ENCODE measurements at places on chromosomes 2 and 18.

DNA sequence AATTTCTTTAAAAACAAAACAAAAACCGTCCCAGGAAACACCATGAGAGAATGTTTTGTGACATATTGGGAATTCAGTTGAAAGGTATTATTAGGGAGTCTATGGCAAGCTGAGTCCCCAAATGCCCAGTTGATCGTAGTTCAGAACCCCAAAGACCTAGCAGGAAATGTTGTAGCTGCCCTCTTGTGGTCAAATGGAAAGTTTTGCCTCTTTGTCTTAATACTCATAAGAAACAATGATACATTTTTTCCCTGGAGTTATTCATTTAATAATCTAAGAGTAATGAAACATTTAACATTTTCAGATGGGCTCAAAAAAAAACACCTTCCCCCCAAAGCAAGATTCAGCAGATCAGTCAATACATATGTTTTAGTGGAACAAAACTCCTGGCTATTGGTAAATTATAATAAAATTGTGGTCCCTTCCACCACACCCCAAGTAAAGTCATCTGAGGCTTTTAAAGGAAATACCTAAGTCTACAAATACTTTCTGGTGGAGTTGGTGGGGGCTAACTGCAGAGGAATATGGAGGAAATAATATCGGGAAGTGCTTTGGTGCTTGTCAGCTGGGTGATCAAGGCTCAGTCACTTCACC lies 37.8 kb upstream of the EFEMP1 start:
- peak; percentile 30 for DNase-seq

DNA sequence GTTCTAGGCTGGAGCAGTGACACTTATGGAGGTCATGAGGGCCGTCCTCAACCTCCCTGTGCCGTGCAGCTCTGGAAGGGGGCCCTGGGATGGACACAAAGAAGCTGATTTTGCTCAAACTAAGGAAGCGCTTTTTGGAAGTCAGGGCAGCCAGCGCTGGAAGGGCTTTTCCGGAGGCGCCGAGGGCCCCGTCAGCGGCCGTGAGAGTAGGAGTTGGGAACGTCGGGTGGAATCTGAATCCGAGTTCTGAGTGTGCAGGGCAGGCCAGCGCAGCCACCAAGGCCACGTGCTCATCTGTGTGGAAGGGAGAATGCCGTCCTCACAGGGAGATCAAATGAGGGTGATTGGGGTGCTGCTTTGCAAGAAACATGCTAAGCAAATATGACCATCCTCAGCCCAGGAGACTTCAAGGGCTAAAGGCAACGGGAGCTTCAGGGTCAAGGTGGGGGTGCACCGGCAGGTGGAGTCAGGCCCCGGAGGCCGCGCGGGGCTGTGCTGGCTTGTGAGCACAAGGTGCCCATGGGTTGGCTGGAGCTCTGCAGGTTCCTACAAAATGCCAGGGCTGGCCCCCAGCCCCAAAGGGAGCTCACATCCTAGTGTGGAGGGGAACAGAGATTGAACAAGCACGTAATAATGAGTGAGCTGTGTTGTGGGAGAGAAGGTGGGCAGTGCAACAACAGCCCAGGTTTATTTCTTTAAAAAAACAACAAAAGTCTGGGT lies 70.4 kb upstream of the HPCAL1 start:
- no peak for DNase-seq

DNA sequence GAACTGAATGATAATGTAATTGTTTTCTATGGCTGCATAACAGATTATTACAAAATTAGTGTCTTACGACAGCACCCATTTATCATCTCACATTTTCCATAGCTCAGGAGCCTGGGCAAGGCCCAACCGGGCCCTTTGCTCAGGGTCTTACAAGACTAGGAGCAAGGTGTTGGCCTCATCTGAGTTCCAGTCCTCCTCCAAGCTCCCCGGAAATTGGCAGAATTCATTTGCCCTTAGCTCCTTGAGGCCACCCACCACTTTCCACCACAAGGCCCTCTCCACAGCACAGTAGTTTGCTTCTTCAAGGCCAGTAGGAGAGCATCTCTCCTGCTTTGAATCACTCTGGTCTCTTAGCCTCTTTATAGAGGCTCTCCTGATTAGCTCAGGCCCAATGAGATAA lies 89.2 kb upstream of the SALL3 start:
- DNase-seq = no peak

DNA sequence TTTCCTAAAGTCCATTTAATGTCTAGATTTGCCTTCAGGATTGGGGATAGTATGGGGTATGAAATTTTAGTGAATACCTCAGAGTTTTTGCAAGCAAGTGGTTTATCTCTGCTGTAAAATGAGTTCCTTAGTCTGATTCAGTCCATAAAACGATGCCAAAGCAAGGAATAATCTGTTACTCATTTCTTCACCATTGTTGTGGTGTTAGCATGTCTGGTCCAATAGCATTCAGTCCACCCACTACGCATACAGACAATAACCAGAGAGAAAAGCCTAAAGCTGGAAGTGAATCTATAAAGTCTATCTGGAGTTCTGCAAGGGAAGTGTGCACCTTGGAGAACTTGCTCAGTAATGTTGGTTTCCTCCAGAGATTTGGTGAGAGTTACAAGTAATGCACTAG lies 12.9 kb upstream of the DPP4 start:
- no peak for DNase-seq
